Urothelium cell line (cell line): ENCODE measurements at places on chromosomes 5 and 9.
A peak's percentile ranks its signal among the peaks of the same experiment; 100 is the strongest.

GRCh38 chr9:20041697-20042081 lies 252.9 kb upstream of the SLC24A2 start:
- no peak for DNase-seq

GRCh38 chr5:38807570-38808483 lies 38.0 kb upstream of the OSMR start:
- DNase-seq: no peak

DNA sequence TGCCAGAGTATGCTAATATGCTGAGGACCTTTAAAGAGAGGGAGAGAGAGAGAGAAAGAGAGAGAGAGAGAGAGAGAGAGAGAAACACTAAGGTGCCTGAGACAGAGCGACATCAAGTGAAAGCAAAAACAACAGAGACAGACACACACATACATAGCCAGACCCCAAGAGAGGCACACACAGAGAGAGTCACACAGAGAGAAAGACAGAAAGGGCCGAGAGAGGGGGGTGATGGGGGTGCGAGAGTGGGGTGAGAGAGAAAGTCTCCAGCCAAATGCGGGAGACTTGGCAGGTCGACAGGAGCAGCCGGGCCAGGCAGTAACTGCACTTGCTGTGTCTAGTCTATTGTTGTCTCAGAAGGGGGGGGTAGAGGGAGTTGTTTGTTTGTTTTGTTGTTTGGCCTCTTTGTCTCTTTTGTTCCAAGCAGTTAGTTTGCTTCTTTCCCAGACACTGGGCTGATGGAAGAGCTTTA lies 30.1 kb upstream of the NFIB start:
- DNase-seq: no peak

DNA sequence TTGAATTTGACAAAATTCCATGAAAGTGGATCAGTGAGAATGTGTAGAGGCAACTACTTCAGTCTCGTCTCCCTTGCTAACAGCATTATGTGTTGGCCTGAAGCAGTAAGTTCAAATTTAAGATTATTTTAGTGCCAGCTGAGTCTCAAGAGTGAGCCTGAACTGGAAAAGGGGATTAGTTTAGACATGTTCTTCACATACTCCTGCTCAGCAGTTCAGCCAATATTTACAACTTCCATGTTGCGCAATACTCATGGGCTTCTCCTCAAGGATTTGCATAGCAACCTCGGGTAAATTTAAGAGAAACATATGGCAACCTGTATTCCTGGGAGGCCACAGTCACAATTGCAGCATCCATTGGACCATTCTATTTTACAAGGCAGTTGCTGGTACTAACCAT lies 553.8 kb downstream of the PTPRD start:
- DNase-seq: no peak

DNA sequence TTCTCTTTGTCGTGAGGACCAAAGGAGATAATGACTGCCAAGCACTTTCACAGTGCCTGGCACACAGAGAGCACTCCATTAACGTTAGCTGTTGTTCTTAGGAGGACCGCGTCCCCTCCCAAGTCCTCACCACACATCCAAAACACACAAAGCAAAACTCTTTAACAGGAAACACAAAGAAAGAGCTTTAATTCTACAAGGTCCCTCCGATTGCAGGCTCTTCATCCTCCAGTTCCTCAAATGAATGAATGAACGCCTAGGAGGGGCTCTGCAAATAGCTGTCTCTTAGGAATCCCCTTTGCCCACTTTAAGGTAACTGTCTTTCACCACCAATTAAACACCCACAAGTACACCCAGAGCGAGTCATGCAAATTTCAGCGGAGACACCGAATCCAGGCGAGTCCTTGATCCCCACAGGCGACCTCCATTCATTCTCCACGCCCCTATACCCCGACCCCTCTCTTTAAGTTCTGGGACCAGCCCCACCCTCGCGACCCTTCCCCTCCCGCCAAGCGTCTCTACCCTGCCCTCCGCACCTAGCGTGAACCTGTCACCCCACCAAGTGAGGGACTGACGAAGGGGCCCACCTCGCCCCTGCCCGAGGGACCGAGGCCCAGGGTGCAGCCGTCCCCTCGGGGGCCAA lies 644 bp downstream of the TSC1 start:
- peak; percentile 10 for DNase-seq

DNA sequence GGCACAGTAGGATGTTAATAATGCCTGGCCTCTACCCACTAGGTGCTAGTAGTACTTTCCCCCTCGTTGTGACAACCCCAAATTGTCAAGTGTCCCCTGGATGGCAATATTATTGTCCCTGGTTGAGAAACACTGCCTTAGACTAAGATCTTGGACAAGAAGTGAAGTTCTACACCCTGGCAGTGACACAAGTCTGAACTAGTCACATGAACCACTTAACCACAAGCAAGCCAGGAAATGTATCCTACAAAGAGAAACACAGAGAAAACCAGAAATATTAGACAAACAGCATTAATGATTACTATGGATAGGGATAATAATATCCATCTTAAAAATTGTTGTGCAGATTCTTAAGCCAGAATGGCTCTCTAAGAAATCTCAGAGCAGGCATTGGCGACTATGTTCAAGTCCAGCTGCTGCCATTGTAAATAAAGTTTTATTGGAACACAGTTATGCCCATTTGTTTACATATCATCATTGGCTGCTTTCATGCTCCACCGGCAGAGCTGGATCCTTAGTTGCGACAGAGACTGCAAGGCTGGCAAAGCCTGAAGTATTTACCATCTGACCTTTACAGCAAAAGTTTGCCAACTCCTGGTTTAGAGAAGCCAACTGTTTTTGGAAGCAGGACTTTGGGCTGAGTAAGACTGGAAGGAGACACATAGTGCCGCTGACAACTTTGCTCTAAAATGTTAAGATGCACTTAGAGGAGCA lies 80.8 kb downstream of the NTRK2 start:
- no peak for DNase-seq

DNA sequence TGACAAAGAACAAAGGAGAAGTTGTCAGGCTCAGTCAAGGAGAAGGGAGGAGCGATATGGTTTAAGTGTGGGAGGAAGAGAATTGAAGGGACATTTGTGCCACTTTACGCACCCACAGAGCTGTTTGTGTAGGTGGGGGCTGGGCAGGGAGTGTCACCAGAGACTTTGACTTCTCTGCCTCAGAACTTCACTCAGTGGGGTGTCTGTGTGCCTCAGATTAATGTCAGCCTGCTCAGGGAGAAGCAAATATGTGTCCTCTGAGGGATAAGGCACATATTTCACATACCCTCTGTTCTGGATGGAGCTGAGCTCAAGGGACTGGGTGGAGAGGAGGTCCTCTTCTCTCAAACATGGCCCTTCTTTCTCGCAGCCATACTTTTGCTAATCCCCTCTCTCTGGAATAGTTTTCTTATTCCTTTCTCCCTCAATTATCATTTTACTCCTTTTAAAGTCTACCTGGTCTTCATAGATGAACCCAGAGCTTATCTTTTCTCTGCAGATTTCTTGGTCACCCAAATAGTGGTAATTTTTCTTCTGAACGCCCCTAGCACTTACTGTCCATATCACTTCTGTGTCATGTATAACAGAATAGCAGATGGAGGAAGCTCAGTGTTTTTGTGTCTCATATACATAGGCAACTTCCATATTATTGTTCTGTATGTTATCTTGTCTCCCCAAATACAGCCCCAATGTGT lies 77.0 kb downstream of the IQGAP2 start:
- no peak for DNase-seq

GRCh38 chr5:157651623-157652376 lies 438 bp downstream of the SOX30 start:
- DNase-seq: no peak

DNA sequence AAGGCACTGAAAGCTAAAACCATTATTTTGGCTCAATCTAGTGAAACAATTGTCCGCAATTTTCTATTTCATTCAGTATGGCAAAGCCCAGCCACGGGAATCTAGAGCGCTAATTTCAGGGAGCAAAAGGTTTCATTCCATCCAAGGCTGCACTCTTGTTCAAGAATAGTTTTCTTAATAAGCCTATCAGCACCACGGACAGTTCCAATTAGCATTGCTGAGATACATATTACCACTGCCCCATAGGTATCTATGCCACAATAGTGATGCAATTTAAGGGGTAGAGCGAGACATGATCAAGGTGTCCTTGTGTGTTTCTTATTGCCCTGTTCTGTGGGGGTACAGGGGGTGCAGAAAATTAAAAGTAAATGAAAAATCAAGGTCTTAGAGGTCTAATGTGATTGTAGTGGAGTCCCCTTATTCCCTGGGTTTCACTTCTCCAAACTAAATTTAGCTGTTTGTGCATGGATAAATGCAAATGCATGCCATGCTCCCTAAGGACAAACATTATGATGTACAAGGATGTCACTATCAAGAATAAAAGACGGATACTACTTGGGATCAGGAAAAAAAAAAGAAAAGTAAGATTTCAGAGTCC lies 45.5 kb downstream of the SPOCK1 start:
- peak; percentile 18 for DNase-seq

- DNase-seq: no peak
Observed at GRCh38 chr9:68947015-68947414, 66.9 kb downstream of the PRKACG start.

GRCh38 chr5:168752416-168753190 lies 173.4 kb upstream of the PANK3 start:
- no peak for DNase-seq

DNA sequence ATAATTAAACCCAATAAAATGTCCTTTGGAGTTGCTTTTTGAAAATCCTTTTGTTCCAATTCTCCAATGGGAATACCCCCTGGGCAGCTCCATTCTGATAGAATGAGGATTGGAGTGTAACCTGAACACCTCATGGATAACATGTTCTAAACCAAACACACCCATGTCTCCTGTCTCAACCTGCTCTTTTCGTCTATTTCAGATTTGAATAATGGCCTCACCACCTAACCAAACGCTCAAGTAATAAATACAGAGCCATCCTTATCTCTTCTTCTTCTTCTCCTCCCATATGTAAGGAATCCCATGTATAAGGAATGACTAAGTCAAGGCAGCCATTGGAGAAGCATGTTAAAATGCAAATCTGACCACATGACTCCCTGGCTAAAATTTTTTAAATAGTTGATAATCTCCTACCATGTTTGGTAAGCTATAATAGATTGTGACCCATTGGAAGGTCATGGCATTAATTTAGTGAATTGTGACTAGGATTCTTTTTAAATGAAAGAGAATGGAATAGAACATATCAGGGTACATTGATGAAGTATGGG lies 26.0 kb downstream of the ELL2 start:
- DNase-seq: no peak

DNA sequence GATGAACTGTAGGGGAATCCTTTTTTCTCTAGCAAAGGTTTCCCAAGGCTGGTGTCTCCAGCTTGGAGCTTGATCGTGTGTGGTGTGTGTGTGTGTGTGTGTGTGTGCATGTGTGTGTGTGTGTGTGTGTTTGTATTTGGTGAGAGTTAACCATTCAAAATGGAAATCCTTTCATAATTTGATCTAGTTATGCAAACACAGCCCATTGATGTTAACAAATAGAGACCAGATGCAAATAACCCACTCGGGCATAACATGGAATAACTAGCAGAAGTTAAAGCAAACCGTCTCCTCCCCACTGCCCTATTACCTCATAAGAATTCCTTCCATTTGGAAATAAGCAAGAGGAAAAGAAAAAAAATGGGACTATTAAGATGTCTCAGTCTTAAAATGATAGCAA lies 24.9 kb upstream of the ZSWIM6 start:
- DNase-seq: no peak

DNA sequence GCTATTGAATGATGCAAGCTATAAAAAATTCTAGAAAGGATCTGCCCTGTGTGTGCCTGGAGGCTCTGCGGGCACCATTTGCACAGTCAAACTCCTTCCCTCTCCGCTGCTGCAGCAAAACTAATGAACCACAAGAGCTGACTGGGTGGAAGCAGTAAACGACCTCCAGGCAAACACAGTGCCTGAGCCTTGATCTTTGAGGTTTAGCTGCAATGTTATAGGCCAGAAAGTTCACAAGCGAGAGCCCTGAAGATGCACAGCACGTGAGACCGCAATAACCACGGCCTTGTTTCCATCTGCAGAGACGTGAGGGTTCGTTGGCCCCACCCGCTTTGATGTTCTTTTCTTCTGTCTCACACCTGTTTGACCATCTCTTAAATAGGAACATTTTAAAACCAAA lies 69.2 kb upstream of the S1PR3 start:
- DNase-seq: no peak

- peak; percentile 71 for DNase-seq
Observed at GRCh38 chr5:172730981-172731679, 39.9 kb downstream of the DUSP1 start.

GRCh38 chr5:149796030-149796429 lies 65.9 kb downstream of the PPARGC1B start:
- no peak for DNase-seq

- peak; percentile 47 for DNase-seq
Observed at GRCh38 chr9:70479880-70480291, 65.4 kb upstream of the KLF9 start.

GRCh38 chr5:61293071-61293470 lies 39.0 kb upstream of the ZSWIM6 start:
- DNase-seq: no peak

GRCh38 chr5:142735323-142736246 lies 34.6 kb upstream of the ARHGAP26 start:
- DNase-seq: no peak

DNA sequence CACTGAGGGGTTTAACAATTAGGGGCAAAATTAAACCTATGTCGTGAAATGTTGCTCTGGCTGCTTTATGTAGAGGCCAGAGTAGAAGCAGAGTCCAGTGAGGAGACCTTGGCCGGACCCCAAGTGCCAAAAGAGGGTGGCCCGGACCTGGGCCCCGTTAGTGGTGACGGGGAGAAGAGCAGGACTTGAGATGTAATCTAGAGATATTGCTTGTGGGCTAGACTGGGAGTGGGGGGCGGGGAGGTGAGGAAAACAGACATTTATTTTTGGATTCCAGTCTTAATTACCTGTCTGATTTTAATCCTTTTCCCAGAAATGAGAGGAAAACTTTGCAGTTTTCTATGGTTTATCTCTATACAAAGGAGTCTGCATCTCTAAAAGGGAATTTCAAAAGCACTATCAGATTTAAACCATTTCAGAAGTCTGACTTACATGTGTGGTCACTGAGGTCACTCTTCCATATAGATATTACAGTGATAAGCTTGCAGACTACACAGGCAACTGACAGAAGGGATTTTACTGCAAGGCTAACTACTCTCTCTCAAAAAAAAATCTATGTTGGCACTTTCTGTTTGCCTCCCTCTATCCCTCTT lies 108.1 kb downstream of the MED27 start:
- DNase-seq: no peak

DNA sequence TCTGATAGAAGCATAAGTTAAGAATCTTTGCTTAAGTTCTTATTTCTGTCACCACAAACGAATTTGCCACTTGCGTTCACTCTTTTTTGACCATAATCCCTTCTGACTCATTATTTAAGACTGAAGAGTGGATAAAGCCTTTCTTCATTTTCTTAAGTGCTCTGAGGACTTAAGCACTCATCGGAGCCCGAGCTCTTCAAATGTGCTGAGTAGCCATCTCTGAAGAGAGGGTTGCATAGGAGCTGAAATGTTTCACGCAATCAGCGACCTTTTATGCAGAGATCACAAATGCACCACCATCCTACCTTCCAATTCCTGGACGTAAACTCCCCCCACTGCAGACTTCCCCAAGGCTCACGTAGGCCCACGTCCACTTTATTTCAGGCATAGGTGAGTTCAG lies 699.2 kb downstream of the IRX1 start:
- DNase-seq: no peak

GRCh38 chr5:41670216-41670615 lies 159.8 kb upstream of the PLCXD3 start:
- no peak for DNase-seq
